ENCODE measurements at places on chromosomes 13 and 19.

- H3K4me3 ChIP-seq: no peak overlapping the region
- no peak for DNase-seq
- no peaks in the 10 kb centered on the region for H3K4me1 ChIP-seq
- no peaks in the 10 kb centered on the region for H3K36me3 ChIP-seq
- no peak overlapping the region for H3K27ac ChIP-seq
Measured at GRCh38 chr13:50275392-50276063, 260.3 kb downstream of the KCNRG start.

DNA sequence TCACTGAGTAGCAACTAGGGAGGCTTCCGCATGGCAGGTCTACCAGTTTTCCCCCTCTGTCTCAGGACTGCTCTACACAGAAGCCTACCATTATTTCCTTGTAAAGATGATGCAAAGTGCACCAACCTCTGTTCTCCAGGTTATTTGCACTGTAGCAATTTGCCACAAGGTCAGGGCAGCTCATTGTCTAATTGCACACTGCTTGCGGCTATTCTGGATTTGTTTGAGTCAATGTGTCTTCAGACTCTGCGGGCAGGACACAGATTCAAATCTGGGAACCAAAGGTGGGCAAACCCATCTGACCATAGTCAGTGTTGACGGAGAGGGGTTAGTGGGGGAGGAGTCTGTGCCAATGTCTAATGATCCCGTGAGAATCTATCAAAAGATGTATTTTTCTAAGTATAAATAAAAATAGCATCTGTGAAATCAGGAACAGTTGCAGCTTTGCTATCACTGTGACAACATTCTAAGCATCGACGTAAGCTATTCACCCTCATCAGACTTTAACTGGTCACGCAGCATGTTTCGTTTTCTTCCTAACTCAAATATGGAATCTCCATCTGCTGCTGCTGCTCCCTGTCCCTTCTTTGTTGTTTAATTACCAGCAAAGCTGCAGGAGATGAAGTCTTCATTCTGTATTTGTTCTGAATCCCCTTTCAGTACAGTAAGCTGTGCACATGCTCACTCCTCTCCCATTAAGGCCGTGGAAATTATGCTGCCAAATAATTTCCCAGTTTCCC lies 26.4 kb downstream of the CYSLTR2 start:
- H3K36me3 ChIP-seq: no peaks in the 10 kb centered on the region
- H3K27ac ChIP-seq: no peak overlapping the region
- H3K27me3 ChIP-seq: no peaks in the 10 kb centered on the region
- DNase-seq: no peak
- no peak overlapping the region for H3K4me3 ChIP-seq
- no peaks in the 10 kb centered on the region for H3K4me1 ChIP-seq

- no peak overlapping the region for H3K27ac ChIP-seq
- no peaks in the 10 kb centered on the region for H3K36me3 ChIP-seq
- no peaks in the 10 kb centered on the region for H3K4me1 ChIP-seq
- DNase-seq: no peak
Measured at GRCh38 chr19:11401808-11402543, 17.1 kb downstream of the RGL3 start.

- peaks cover 47% of the 10 kb centered on the region for H3K36me3 ChIP-seq
- H3K27ac ChIP-seq: peak overlapping the region; percentile 51
Measured at GRCh38 chr19:57192077-57192420, 749 bp downstream of the ZNF264 start.

- no peaks in the 10 kb centered on the region for H3K36me3 ChIP-seq
- no peak for DNase-seq
Measured at GRCh38 chr13:24168392-24168750, 7.9 kb downstream of the SPATA13 start.

- DNase-seq: no peak
- H3K27ac ChIP-seq: no peak overlapping the region
- H3K4me1 ChIP-seq: no peaks in the 10 kb centered on the region
- H3K27me3 ChIP-seq: no peaks in the 10 kb centered on the region
Measured at GRCh38 chr13:99277629-99278028, 19.4 kb upstream of the GPR18 start.

- H3K4me3 ChIP-seq: no peak overlapping the region
- no peaks in the 10 kb centered on the region for H3K27me3 ChIP-seq
- H3K27ac ChIP-seq: no peak overlapping the region
- DNase-seq: no peak
Measured at GRCh38 chr13:30373727-30374126, 48.6 kb upstream of the UBE2L5 start.

DNA sequence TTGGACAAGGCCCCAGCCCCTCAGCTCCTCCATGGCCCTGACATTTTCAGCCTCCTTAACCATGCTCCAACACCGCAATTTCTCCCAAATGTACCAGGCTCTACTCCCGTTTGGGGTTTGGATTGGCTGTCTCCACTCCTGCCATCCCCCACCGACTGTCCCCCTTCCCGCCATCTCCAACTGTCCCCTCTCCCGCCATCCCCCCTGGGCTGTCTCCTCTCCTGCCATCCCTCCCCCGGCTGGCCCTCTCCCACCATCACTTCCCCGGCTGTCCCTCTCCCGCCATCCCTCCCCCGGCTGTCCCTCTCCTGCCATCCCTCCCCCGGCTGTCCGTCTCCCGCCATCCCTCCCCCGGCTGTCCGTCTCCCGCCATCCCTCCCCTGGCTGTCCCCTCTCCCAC lies 5.4 kb downstream of the BCAT2 start:
- peaks cover 15% of the 10 kb centered on the region for H3K36me3 ChIP-seq
- H3K4me3 ChIP-seq: no peak overlapping the region
- no peaks in the 10 kb centered on the region for H3K4me1 ChIP-seq
- no peak for DNase-seq
- H3K27me3 ChIP-seq: no peaks in the 10 kb centered on the region

DNA sequence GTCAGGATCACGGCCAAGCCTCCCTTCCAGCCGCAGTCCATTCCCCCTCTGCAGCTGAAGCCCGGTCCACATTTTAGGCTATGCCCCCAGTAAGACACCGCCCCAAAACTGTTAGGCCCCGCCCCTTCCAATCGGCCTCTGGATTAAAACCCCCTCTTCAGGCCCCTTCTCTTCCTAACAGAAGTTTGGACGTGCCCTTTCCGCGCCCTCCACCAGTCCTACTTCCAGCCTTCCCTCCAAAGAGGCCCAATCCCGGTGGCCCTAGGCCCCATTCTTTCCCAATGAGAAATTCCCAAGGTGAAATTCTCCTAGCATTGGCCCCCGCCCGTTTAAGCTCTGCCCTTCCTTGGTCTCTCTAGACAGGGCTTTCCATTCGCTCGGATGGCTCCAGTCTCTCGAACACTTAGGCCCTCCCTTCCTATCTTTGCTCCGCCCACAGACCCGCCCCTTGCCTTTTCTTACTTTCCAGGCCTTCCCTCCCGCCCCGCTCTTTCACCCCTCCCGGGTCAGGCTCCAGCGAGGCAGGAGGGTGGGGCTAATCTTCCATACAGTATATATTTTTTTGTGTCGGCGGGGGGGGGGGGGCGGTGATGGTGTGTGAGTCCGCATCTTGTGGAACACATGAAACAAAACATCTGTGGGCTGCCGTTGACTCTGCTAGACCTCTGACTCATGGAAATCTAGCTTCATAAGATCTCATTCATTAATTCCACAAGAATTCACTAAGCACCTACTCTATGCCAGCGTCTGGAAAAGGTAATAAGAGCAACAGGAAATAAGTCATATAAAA lies 13.6 kb downstream of the LTBP4 start:
- H3K4me3 ChIP-seq: peak overlapping the region; percentile 35
- peak overlapping the region; percentile 77 for H3K27ac ChIP-seq
- H3K27me3 ChIP-seq: no peaks in the 10 kb centered on the region
- H3K36me3 ChIP-seq: peaks cover 51% of the 10 kb centered on the region
- peaks cover 8% of the 10 kb centered on the region for H3K4me1 ChIP-seq

DNA sequence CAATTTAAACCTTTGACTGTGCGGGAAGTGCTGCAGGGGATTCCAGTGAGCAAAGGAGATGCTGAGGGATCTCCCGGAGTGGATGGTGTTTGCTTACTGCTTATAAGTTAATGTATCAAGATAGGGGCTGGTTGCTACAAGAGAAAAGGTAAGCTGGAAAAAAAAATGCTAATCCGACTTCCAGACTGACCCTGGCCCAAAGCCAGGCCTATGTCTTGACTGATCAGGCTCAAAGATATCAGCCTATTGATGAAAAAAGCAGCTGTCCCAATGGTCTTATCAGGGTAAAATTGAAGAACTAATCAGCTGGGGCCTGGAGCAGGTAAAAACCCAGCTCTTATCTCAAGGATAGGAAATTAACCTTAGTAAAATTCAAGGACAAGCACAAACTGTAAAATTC lies 10.9 kb upstream of the ZNF90 start:
- DNase-seq: no peak
- H3K36me3 ChIP-seq: no peaks in the 10 kb centered on the region
- H3K4me1 ChIP-seq: no peaks in the 10 kb centered on the region
- no peak overlapping the region for H3K4me3 ChIP-seq
- H3K27me3 ChIP-seq: no peaks in the 10 kb centered on the region

DNA sequence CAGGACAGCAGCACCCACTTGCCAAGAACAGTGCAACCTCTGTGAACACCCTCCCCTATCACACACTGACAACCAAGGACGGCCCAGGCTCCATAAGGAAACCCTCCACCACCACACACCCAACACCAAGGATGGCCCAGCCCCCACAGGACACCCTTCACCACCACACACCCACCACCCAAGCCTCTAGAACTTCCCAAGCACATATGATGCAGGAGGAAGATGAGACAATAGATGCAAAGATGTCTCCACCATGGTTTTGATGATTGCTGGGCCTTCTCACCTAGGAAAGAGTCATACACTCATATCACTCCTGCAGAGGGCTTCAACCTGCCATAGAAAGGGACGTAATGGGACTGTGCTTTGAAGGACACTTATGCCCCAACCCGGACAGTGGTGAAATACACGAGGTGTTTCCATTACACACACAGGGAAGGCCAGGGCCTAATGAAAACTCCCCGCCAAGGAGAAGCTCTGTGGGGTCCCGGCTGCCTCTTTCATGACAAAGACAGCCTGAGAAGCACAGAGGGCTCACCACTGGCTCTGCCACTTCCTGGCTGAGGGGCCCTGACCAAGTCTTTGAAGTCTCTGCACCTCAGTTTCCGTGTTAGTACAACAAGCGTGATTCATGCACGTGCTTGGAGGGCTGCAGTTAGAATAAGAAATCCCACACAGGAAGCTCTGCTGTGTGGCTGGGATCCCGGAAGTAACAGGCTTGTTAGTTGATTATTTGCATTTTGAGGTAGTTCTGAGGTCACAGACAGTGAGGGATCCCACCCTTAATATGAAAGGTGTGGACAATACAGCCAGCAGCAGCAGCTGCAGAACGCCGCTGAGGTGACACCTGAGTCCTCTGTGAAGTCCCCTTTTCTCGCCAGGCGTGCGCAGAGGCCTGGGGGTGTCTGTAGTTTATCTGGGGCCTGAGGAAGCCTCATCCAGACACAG lies 61.9 kb upstream of the ATP12A start:
- H3K36me3 ChIP-seq: no peaks in the 10 kb centered on the region
- no peaks in the 10 kb centered on the region for H3K27me3 ChIP-seq
- H3K27ac ChIP-seq: no peak overlapping the region
- DNase-seq: no peak

DNA sequence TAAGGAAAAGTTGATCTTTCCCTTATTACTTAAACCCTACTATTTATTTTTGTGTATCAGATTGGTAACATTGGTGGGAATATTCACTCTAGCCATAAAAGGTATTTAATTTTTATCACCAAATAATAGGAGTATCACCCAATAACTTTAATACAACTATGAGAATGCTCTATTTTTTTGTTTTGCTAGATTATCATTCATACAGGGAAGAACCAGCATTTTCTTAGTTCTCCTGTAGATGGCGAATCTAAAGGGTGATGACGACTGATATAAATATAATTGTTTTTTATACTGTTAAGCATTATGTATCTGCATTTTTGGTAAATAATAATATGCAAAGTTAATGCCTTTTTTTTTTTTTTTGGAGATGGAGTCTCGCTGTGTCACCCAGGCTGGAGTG lies 7.9 kb upstream of the FRY start:
- H3K4me1 ChIP-seq: no peaks in the 10 kb centered on the region
- no peak overlapping the region for H3K4me3 ChIP-seq
- H3K27me3 ChIP-seq: no peaks in the 10 kb centered on the region
- no peak for DNase-seq

- H3K36me3 ChIP-seq: no peaks in the 10 kb centered on the region
- H3K4me3 ChIP-seq: no peak overlapping the region
- no peaks in the 10 kb centered on the region for H3K4me1 ChIP-seq
- no peak overlapping the region for H3K27ac ChIP-seq
- no peaks in the 10 kb centered on the region for H3K27me3 ChIP-seq
- DNase-seq: no peak
Measured at GRCh38 chr13:29709407-29710069, 114.0 kb upstream of the SLC7A1 start.

- no peak overlapping the region for H3K27ac ChIP-seq
- H3K27me3 ChIP-seq: no peaks in the 10 kb centered on the region
- no peak for DNase-seq
Measured at GRCh38 chr13:113645329-113645728, 12.7 kb downstream of the ATP4B start.

DNA sequence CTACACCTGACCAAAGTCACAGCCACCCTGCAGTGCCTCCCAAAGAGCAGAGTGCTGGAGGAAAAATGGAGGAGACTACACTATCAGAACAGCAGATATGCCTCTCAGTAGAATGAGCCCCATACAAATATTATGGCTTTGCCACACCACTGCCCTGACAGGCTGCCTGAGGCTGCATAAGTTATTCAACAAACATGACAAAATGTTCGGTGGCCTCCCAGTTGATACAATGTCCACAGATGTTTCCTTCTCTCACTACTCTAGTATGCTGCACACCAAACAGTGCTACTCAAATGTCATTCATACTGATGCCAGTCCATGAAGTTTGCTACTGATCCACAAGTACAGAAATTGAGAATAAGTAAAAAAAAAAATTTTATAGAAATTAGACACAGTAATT lies 41.0 kb downstream of the N4BP2L2 start:
- H3K4me1 ChIP-seq: no peaks in the 10 kb centered on the region
- H3K27ac ChIP-seq: no peak overlapping the region
- no peaks in the 10 kb centered on the region for H3K27me3 ChIP-seq
- no peak for DNase-seq

- peaks cover 19% of the 10 kb centered on the region for H3K27me3 ChIP-seq
- no peaks in the 10 kb centered on the region for H3K36me3 ChIP-seq
- H3K27ac ChIP-seq: no peak overlapping the region
- H3K4me1 ChIP-seq: peaks cover 3% of the 10 kb centered on the region
Measured at GRCh38 chr19:294341-294945, 3.2 kb upstream of the PLPP2 start.

- peaks cover 39% of the 10 kb centered on the region for H3K36me3 ChIP-seq
- H3K4me1 ChIP-seq: peaks cover 8% of the 10 kb centered on the region
- no peak overlapping the region for H3K4me3 ChIP-seq
- H3K27me3 ChIP-seq: no peaks in the 10 kb centered on the region
Measured at GRCh38 chr19:13119627-13120026, 1.6 kb downstream of the NACC1 start.

Measured in RWPE2 (cell line).